ENCODE measurements at places on chromosomes 1 and 21. TPM values are rescaled to one million over a fixed set of nuclear protein-coding genes. Genes with fewer than 3 reads are reported as not detected.

GRCh38 chr1:167289966-167290365 lies 69.3 kb downstream of the POU2F1 start:
- no peaks in the 10 kb centered on the region for H3K36me3 ChIP-seq
- H3K4me1 ChIP-seq = peaks cover 12% of the 10 kb centered on the region
- H3K27me3 ChIP-seq = no peaks in the 10 kb centered on the region
- no peak for DNase-seq

GRCh38 chr1:240056350-240056749 lies 35.3 kb upstream of the FMN2 start:
- H3K4me3 ChIP-seq = no peak overlapping the region
- no peak for DNase-seq
- no peaks in the 10 kb centered on the region for H3K4me1 ChIP-seq
- no peaks in the 10 kb centered on the region for H3K36me3 ChIP-seq

GRCh38 chr1:7930645-7931445 lies 9.8 kb downstream of the TNFRSF9 start:
- no peaks in the 10 kb centered on the region for H3K4me1 ChIP-seq
- H3K27me3 ChIP-seq = peaks cover 7% of the 10 kb centered on the region
- H3K36me3 ChIP-seq = no peaks in the 10 kb centered on the region
- DNase-seq = no peak
- no peak overlapping the region for H3K27ac ChIP-seq

DNA sequence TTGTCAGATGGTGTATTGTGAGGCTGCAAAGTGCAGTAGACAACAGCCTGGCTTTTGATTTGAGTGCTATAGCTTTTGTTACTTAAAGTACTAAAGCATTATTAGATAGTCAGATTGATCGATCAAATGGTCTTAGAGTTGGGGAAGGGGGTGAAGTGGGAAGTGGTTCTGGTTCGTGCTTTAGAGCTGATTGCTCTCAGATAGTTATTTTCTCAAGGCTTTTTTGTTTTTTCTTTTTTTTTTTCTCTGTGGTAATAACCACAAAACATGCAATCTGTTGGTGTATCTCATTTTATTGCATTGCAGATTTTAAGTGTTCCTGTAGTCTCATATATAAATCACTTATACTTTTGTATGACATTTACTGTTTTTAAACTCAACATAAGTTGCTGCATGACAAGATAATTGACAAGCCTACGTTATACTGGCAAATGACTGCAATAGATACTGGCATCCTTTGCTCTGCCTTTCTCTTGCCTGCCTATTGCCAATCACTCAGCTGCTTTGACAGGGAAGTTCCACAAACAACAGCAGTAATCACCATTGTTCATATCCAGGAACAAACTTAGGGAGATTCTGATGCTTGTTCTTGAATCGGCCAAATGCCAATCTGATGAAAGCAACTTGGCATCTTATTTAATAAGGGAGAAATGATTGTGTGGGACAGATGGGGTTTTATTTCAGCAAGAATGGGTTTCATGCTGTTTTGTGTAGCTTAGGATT lies 125.0 kb upstream of the B3GALT2 start:
- no peak overlapping the region for H3K4me3 ChIP-seq
- H3K27me3 ChIP-seq = no peaks in the 10 kb centered on the region
- no peak for DNase-seq
- no peaks in the 10 kb centered on the region for H3K36me3 ChIP-seq

DNA sequence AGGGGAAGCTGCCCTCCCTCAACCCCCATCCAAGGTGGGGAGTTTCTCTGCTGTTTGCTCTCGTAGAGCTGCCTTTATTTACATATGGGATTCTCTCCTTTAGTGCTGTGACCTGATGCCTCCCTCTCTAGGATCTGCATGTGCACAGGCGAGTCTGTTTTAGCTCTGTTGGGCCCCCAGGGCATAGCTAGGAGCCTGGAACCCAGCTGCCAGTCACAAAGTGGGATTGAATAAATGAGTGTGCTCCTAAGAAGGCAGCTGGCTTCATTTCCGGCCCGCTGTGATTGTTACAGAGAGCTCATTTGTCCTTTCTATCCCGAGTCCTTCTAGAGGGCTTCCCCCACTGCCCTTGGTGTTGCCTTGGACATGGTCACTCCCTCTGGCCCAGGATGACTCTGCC lies 176.6 kb downstream of the GRIK3 start:
- DNase-seq = no peak
- H3K36me3 ChIP-seq = no peaks in the 10 kb centered on the region
- no peaks in the 10 kb centered on the region for H3K4me1 ChIP-seq
- no peak overlapping the region for H3K4me3 ChIP-seq

DNA sequence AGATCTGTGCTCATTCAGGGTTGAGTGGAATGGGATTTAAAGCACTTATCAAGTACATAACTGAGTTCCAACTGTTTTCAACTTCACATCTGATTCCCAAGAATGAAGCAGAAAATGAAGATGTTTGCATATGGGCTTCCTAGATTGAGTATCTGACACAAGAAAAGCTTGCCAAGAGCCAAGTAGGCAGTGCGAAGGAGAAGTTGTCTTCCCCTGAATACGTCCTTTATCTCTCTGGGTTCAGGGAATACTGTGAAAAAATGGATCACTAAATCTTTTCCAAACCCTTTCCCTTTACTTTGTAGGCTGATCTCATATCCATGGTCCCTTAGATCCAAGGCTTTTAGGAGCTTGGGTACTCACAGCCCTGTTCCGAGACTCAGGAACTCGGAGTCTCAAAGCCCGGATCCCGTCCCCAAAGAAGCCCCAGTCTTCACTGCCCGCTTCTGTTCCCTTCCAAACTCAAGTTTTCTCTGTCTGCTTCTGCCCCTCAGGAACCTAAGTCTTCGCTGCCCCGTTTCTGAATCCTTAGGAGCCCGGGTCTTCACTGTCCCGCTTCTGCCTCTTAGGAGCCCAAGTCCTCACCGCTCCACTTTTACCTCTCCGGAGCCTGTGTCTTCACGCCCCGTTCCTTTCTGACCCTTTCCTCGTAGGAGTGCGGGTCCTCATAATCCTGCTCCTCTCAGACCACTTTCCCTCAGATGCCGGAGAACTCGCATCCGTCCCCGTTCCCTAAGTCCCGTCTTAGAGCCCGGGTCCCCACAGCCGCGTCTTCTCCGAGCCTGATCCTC lies 616 bp downstream of the TAF12 start:
- H3K4me1 ChIP-seq = peaks cover 26% of the 10 kb centered on the region
- H3K4me3 ChIP-seq = peak overlapping the region; percentile 96
- H3K27ac ChIP-seq = peak overlapping the region; percentile 87
- DNase-seq = peak; percentile 18
- H3K36me3 ChIP-seq = peaks cover 28% of the 10 kb centered on the region
- H3K27me3 ChIP-seq = no peaks in the 10 kb centered on the region

- no peaks in the 10 kb centered on the region for H3K27me3 ChIP-seq
- DNase-seq = no peak
- no peaks in the 10 kb centered on the region for H3K36me3 ChIP-seq
- H3K4me3 ChIP-seq = no peak overlapping the region
- H3K4me1 ChIP-seq = no peaks in the 10 kb centered on the region
Measured at GRCh38 chr1:60989749-60990713, 92.3 kb upstream of the NFIA start.

GRCh38 chr1:79262745-79263258 lies 256.3 kb upstream of the ADGRL4 start:
- no peak overlapping the region for H3K27ac ChIP-seq
- H3K27me3 ChIP-seq = no peaks in the 10 kb centered on the region

GRCh38 chr1:36384542-36385409 lies 948 bp downstream of the STK40 start:
- peaks cover 64% of the 10 kb centered on the region for H3K4me1 ChIP-seq
- H3K36me3 ChIP-seq = peaks cover 55% of the 10 kb centered on the region
- peak; percentile 85 for DNase-seq
- no peaks in the 10 kb centered on the region for H3K27me3 ChIP-seq
- peak overlapping the region; percentile 100 for H3K27ac ChIP-seq

DNA sequence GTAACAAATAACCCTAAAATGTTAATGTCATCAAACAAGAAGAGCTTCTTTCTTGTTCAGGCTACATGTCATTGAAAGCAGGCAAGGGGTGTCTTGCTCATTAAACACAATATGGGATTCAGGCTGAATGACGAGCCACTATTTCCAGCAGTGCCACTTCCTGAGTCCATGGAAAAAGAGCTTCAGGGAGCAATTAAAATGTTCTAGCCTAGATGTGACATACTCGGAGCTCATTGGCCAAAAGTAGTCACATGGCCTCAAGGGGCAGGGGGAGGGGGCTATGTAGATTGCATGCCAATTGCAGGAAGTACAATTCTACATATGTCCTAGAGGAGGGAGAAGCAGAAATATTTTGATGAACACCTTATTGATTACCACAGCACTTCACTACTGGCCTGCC lies 685.3 kb upstream of the ADGRL2 start:
- no peaks in the 10 kb centered on the region for H3K36me3 ChIP-seq
- no peak overlapping the region for H3K27ac ChIP-seq
- H3K4me1 ChIP-seq = no peaks in the 10 kb centered on the region

GRCh38 chr1:72637593-72637992 lies 355.3 kb upstream of the NEGR1 start:
- H3K36me3 ChIP-seq = no peaks in the 10 kb centered on the region
- H3K27me3 ChIP-seq = no peaks in the 10 kb centered on the region
- no peak overlapping the region for H3K4me3 ChIP-seq
- H3K4me1 ChIP-seq = peaks cover 10% of the 10 kb centered on the region
- H3K27ac ChIP-seq = no peak overlapping the region

- H3K4me1 ChIP-seq = peaks cover 46% of the 10 kb centered on the region
- no peak overlapping the region for H3K27ac ChIP-seq
- peaks cover 5% of the 10 kb centered on the region for H3K27me3 ChIP-seq
- DNase-seq = peak; percentile 54
- peaks cover 13% of the 10 kb centered on the region for H3K36me3 ChIP-seq
Measured at GRCh38 chr1:41664861-41665640, 180.6 kb upstream of the EDN2 start.

- no peak overlapping the region for H3K27ac ChIP-seq
- no peak for DNase-seq
- peaks cover 44% of the 10 kb centered on the region for H3K36me3 ChIP-seq
- H3K4me1 ChIP-seq = no peaks in the 10 kb centered on the region
- no peak overlapping the region for H3K4me3 ChIP-seq
Measured at GRCh38 chr1:2523191-2523890, 3.1 kb downstream of the PANK4 start.

DNA sequence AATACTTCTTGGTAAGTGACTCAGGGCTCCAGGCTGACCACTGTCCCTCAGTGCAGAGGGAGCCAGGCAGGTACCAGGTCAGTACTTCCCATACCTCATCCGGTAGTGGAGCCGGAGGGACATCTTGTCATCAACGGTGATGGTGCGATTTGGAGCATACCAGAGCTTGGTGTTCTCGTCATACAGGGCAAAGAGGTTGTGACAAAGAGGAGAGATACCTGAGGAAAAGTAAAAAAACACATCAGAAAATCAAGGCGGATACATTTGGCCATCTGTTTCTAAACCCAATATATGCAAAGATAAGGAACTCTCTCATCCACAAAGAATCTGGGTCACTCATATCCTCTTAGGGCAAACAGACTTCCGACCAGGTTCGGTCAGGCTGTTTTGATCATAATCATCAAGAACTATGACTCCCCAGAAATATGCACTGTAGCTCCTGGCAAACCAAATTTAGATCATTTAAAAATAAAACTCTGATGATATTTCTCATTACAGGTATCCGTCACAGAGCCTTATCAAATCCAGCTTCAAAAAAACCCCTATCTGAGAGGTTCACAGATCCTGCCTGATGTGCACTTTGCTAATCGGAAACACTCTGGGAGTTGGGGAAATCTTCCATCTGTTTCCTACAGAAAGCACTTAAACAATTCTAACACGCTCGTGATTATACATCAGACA lies 87.3 kb downstream of the JAK1 start:
- H3K27ac ChIP-seq = no peak overlapping the region
- no peaks in the 10 kb centered on the region for H3K27me3 ChIP-seq
- no peak overlapping the region for H3K4me3 ChIP-seq
- DNase-seq = no peak
- H3K4me1 ChIP-seq = no peaks in the 10 kb centered on the region
- H3K36me3 ChIP-seq = peaks cover 32% of the 10 kb centered on the region

DNA sequence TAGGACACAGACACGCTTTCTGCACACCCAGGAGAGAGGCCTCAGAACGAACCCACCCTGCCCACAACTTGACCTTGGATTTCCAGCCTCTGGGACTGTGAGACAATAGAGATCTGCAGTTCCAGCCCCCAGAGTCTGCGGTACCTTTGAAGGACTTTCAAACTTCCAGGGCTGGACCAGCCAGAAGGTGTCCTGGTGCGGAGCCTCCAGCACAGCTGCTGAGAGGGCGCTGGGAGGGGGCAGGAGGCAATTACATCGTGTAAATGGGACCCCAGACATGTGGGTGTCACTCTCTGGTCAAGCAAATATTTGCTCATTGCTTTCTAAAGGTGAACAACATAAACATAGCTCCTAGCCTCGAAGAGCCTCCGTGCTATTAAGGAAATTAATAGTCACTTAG lies 58.7 kb upstream of the ACTRT2 start:
- H3K4me1 ChIP-seq = no peaks in the 10 kb centered on the region
- no peaks in the 10 kb centered on the region for H3K27me3 ChIP-seq
- DNase-seq = no peak
- no peak overlapping the region for H3K27ac ChIP-seq

Gene ESRRG
- 0.76 TPM for total RNA-seq

Gene MPL
- total RNA-seq = 0.73 TPM

Gene S100A3
- not detected for total RNA-seq

Gene SIM2
- total RNA-seq = 15.1 TPM

Gene C2CD2
- total RNA-seq = 13.6 TPM

Gene LCE2C
- total RNA-seq = not detected

Gene OR2T11
- not detected for total RNA-seq

Gene ASPM
- total RNA-seq = 36.3 TPM
